NCI-H1092 treated with DMSO at 0.1 percent for 48 hours (cell line): ENCODE measurements at places on chromosomes 3 and 15.
A peak's percentile ranks its signal among the peaks of the same experiment; 100 is the strongest.

GRCh38 chr3:74263031-74263430, 351.4 kb downstream of the CNTN3 start:
- no peak for DNase-seq

DNA sequence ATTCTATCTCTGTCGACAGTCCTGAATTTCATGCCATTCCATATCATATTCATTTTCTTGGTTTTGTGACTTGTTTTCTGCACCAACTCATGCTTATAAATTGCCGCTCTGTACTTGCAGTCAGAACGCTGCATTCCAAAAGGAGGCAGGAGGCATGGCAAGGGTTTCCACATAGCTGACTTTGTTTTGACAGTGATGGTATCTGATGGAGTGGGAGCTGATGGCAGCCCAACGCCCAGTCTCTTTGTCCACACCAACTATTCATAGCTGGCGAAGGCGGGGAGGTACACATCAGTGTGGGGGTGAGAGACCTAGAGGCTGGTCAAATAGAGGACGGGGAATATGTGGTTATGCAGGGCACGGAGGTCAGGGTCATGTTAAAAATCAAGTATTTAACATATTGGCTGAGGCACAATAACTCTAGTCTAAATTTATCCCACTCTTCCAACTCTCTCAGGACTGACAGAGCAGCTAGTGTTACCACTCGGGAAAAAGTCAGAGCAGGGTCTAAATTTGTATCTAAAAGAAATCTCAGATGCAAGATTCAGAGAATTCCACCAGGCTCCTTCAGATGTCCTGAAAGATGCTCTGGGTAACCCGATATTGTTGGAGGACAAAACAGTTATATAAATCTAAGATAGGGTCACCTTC, 67.8 kb upstream of the ATP13A3 start:
- no peak for DNase-seq

DNA sequence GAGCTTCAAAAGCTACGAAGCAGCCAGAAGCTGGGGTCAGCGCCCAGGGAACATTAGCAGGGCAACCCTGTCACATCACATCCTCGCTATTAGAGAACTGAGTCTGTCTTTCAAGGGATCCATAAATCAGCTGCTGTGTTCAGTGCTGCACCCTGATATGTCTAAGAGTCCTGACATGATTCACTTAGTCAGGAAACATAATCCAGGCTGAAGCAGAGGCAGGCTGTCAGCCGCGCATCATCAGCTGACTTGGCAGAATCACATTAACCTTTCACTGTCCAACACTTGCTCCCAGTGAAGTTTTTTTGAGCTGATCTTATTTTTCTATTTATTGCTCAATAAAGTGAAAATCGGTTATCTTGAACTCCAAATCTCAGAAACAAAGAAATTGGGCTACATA, 23.5 kb downstream of the MYH15 start:
- DNase-seq, result no peak

DNA sequence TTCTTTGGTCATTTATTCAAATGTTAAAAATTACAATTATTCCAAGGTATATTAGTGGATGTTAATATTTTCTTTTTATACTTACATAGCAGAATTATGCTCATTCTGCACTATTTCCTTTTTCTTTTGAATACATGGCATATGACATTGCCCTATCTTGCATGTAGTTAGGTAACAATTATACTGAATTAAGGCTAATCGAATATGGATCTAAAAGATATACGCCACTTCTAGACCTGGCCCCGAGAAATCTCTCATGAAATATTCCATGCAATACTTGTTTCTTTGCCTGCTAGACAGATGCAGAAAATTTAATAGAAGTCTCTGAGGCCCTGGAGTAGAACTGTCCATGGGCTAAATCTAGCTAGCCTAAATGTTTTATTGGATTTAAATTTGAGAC, 493.4 kb downstream of the OTOL1 start:
- DNase-seq, result no peak

- no peak for DNase-seq
Measured at GRCh38 chr15:100245487-100245820, 96.3 kb downstream of the ADAMTS17 start.

GRCh38 chr3:101807888-101808287, 28.9 kb downstream of the NXPE3 start:
- DNase-seq, result no peak

DNA sequence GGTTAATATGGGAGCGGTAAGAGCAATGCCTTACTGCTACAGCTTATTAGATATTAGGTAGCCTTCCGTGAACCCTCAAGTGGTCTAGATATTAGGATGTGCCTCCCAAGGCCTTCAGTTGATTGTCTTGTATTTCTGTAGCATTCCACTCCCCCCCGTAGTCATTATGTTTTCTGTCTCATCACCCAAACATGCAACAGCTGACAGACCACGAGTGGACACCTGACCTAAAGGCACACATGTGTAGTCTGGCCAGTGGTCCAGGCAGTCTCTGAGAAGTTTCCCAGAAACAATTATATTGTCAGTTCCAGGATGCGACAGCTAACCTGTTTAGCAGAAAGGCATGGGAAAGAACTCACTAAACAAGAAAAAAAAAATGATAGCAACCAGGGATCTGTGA, 1000.9 kb downstream of the AGBL1 start:
- DNase-seq, result no peak

DNA sequence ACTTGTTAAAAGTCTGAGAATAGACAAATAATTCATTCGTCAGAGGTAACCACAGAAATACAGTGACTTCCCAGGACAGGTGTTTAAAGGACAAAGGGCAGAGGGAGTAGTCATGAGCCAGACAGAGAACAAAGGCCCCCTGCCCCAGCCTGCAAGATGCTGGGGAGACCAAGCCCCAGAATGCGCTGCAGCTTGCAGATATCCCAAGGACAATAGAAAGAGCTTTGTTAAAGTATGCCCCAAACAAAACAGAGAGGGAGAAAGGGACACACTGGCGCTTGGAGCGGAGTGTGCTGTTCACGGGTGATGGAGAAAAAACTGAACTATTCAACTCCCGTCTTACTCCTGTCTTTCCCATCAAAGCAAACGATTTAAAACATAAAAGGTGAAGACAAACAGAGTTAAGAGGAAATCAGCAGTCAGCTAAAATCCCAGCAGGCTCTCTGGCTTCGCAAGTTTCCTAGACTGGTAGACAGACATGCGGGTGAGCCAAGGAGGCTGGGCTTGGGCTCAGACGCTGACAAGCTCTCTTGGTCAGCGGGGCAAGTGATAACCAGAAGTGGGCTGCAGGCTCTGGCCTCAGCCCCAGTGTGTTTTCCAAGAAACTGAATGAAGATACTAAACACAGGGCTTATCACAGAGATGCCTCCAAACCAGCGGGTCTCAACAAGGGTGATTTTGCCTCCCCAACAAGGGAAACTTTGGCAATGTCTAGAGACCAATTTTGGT, 130.1 kb downstream of the UACA start:
- no peak for DNase-seq

DNA sequence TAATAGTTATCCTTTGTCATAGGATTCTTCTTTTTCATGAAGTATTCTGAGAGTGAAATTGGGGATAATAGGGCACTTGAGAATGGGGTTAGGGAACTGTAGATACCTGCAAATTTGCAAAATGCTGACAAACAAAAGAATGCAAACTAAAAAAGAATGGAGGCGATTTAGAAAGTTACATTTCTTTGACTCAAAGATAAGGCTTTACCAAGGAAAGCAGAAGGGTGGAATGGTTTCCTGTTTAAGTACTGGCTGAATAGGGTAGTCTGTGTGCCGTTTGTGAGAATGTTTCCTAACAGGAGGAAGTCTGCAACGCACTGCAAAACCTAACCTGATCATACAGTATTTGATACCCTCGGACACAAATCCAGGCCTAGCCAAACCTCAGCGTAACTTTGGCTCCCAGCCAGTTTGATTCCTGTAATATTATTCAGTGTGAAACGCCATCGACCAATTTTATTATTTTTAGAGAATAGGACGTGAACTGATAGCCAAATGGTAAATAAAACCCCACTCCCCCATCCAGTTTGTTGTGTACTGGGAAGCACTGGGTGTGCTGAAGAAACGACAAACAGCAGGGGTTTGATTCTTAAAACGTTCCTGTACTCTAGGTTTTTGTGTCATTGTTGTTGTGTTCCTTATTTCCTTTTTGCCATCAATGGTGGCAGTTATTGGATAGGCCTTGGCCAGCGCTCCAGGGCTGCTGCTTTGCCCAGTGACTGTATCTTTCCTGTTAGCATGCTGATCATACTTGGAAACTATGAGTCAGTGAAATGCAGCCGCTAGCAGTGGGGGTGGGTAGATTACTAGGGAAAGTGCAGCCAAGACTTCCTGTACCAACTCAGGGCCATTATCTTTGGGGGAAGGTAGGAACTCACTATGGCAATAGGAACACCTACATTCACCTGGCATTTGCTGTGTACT, 148.0 kb upstream of the TBL1XR1 start:
- peak; percentile 86 for DNase-seq

DNA sequence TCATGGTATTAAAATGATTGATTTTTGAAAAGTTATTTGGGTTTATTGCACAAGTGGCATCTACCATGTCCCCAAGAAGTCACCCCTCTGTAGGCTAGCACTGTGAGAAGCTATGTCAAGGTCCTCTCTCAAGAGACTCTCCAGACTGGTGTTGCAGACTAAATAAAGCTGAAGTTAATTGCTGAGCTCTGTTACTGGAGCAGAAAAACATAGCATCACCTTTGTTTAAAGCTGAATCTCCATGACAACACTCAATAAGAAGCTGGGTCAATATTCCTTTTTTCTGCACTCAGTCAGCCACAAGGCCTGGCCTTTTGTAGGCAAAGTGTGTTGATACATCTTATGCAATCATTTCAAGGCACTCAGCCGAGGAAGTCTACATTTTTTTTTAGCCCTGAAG, 806.6 kb upstream of the LMCD1 start:
- no peak for DNase-seq

DNA sequence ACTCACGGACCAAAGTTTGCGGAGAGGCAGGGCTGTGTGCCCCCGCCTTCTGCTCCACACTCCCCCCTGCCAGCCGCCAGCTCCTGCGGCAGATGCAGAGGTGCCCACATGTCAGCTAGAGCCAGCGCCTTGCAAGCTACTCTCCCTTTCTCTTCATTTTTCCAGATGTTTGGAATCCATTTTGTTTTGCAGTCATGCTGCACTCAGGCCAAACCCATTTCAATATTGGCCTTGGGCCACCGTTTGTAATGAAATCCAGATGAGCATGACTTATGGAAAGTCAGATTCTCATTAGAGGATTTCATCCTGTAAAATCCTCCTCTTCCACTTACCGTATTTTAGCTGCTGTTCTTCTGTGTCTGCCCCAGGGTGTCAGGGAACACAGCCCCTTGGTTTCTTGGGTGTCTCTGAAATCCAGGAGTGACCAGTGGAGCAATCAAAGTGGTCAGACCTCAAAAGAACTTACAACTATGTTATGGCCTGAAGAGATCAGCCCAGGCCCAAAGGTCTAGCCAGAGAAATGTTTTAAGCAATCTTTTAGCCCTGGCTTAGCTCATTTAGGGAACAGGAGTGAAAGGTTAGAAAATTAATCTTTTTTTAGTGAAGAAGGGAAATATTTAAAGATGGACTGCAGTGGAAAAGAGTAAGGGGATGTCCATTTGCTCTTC, 65.8 kb downstream of the AAGAB start:
- no peak for DNase-seq

GRCh38 chr3:61300006-61300380, 48.7 kb upstream of the FHIT start:
- no peak for DNase-seq

DNA sequence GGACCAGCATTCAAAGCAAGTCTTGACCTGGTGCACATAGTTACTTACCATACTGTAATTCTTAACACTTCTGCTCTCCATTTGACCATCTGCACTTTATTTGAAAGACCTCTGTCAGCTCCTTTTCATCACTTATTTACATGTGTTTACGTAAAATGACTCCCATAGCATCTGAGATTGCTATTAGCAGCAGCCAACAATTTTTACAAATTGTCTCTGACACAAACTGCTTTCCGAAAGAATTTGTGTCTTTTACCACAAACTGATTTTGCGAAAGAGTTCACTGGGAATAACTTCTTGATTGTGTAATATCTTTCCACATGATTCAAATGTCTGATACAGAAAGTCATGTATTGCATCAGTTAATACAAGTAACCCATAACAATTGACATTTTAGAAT, 144.1 kb upstream of the PEX5L start:
- no peak for DNase-seq

DNA sequence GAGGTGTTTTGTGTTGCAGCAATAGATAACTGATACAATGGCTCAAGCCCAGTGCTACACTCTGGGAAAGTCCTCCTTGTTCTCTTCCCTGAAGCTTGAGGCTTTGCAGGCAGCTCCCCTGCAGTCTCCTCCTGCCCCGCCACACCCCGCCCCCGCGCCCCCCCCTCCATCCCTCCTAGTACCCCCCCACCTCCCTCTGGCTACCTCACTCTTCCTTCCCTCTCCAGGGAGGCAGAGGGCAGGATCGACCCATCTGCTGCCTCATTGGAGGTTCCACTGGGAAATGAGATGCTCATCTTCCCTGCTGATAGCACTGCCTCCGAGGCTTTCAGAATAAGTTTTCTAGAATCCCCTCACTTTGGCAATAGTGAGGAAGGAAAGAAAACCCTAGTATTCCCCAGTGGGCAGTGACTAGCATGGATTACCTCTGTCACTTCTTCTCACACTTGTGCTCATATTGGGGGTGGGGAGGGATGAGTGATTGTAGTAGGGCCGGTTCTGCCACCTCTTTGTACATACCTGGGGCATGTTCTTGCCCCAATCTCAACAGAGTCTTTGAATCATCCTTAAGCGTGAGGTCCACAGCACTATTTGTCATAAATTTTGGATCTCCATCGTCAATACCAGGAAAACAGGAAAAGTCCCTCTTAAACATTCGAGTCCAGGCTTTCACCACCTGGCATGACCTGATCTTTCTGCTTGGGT, 16.3 kb upstream of the RAB7A start:
- no peak for DNase-seq

DNA sequence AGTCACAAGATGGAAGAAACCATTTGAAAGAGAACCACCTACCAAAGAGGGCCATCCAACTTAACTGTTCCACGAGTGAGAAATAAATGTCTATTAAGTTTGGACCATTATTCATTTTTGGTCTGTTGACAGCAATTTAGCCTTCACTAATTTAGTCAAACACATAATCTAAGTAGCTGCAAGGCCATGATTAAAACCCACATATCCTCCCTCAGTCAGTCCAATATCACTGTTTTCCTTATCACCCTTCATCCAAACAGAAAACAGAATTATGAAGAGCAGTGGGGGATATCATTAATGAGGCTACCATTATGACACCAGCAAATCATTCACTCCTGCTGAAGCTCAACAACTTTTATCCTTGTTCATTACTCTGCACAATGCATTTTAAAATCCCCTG, 52.0 kb downstream of the PIK3CB start:
- no peak for DNase-seq

- no peak for DNase-seq
Measured at GRCh38 chr15:66237513-66238235, 15.9 kb downstream of the MEGF11 start.

GRCh38 chr3:106305882-106306435, 437.1 kb upstream of the CBLB start:
- no peak for DNase-seq
